ENCODE measurements at places on chromosomes 6 and 20. TPM values are rescaled to one million over a fixed set of nuclear protein-coding genes. Genes with fewer than 3 reads are reported as not detected.

DNA sequence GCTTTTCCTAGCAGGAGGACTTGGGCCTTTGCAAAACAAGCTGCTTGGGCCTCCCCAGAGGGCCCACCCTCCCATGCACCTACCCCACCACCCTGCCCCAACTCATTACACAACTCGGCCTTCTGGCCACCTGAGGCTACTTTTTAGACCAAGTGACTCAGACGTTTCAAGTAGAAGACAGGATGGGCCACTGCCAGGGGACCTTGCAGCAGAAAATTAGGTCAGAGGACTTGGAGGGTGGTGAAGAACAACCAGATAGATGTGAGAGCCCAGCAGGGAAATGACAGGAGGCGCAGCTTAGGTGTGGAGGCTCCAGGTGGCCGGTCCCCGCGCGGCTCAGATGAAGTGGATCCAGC lies 1.4 kb downstream of the PPP1R3D start:
- H3K4me3 ChIP-seq, result no peak overlapping the region
- H3K27ac ChIP-seq, result no peak overlapping the region
- peaks cover 11% of the 10 kb centered on the region for H3K36me3 ChIP-seq
- H3K4me1 ChIP-seq, result peaks cover 35% of the 10 kb centered on the region
- H3K27me3 ChIP-seq, result no peaks in the 10 kb centered on the region

GRCh38 chr6:117976030-117976651 lies 69.1 kb downstream of the SLC35F1 start:
- H3K36me3 ChIP-seq, result no peaks in the 10 kb centered on the region
- H3K4me3 ChIP-seq, result no peak overlapping the region
- H3K27ac ChIP-seq, result no peak overlapping the region

- no peaks in the 10 kb centered on the region for H3K4me1 ChIP-seq
- H3K4me3 ChIP-seq, result no peak overlapping the region
- no peaks in the 10 kb centered on the region for H3K27me3 ChIP-seq
- H3K36me3 ChIP-seq, result no peaks in the 10 kb centered on the region
- no peak for DNase-seq
These were observed 163.8 kb downstream of the MMUT start for GRCh38 chr6:49299279-49299678.

GRCh38 chr6:93749191-93749590 lies 329.8 kb upstream of the EPHA7 start:
- no peak overlapping the region for H3K4me3 ChIP-seq
- DNase-seq, result no peak
- no peaks in the 10 kb centered on the region for H3K27me3 ChIP-seq
- H3K27ac ChIP-seq, result no peak overlapping the region
- no peaks in the 10 kb centered on the region for H3K36me3 ChIP-seq

The BEND6 gene
- not detected for total RNA-seq
